Progenitor cell of endocrine pancreas (in vitro differentiated cells): ENCODE measurements at places on chromosomes 5 and 9.

DNA sequence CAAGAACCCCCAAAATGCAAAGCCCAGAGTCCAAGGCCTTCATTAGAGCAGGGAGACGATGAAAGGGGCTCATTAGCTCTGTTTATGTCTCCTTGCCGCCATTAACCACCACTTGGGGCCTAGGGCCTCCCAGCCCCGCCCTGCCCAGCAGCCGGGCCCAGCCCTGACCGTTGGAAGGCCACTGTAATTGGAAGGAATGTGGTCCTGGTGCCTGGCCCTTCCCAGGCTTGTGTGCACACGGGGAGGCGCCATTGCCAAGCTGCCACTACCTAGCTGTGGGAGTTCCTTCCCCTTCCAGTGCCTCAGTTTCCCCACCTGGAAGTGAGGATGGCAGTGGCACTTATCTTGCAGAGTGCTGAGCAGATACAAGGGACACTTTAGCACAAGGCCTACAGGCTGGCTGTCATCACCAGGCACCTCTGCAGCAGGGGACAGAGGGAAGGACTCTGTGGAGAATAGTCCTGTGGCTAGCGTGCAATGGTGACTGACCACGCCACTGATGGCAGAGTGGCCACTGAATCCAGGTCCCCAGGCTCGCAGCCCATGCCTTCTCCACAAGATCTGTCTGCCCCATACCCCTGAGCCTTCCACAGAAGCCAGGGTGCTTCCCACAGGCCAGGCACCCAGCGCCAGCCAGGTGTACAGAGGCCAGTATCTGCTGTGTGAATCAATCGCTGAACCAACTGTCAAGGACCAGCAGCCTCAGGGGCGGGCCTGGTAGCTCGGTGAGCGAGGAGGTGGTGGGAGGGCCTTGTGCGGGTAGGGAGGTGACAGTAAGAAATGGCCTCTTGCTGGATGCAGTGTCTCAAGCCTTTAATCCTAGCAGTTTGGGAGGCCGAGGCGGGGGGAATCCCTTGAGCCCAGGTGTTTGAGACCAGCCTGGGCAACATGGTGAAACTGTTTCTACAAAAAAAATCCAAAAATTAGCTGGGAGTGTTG, 20.8 kb downstream of the GBGT1 start:
- no peak for DNase-seq

DNA sequence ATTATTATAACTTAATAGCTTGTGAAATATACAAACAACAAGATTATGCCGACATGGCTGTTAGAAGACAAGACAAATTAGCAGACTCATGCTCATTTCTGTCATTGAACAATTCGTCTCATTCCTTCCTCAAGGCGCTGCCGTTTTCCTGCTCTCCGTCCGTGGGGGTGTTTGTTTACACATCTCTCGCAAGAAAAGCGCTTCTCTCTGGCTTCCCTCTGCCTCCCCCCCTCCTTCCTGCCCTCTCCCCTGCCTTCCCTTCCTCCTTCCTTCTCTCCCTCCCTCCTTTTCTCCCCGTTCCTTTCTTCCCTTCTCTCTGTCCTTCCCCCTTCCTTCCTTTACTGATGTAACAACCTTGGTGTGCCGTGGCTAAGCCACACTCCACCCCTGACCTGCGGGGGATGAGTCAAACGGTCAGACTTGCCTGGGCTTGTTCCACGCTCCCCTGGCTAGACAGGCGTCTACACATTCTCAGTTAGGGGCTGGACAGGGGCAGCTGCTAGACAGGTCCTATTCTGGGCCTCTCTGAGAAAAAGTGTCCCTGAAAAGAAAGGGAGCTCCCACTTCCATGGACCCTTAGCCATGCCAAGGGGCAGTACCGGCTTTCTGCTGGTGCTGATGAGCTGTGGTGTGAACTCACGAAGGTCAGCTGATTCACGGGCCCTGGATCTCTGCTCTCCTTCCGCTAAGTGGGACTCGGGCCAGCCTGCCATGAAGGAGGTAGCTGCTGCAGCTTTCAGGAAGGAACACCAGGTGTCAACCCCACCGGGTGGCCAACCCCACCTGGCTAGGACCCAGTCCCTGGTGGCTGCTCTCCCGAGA, 32.0 kb upstream of the SPTLC1 start:
- no peak for DNase-seq

- no peak for DNase-seq
These were observed 88.6 kb upstream of the FBN2 start for GRCh38 chr5:128626536-128627090.

DNA sequence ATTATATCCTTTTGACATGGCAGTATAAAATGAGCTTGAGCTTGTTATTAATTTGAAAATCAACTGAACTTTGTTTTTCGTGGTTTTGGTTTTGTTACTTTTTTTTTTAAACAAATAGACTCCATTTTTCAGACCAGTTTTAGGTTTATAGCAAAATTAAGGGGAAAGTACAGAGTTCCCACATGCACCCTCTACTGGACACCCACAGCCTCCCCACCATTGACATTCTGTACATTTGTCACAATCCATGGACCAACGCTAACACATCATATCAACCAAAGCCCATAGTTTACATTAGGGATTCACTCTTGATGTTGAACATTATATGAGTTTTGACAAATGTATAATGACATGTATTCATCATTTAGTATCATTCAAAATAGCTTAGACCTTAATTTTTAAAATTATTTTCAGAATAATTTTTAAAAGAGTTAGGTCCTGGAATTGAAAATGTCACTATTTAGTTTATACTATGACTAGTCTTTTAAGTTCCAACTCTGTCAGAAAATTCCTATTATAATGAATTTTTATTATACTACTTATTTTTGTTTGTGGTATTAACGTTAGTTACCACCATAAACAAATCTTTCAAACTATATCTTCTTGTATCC, 35.3 kb upstream of the JMY start:
- no peak for DNase-seq

- DNase-seq = no peak
These were observed 4.3 kb upstream of the IRX4 start for GRCh38 chr5:1886846-1887587.
